ENCODE measurements at places on chromosomes 1 and 21. TPM values are rescaled to one million over a fixed set of nuclear protein-coding genes. Genes with fewer than 3 reads are reported as not detected.

Gene AADACL3
- total RNA-seq = not detected

Gene DISP1
- total RNA-seq = 4.8 TPM

DNA sequence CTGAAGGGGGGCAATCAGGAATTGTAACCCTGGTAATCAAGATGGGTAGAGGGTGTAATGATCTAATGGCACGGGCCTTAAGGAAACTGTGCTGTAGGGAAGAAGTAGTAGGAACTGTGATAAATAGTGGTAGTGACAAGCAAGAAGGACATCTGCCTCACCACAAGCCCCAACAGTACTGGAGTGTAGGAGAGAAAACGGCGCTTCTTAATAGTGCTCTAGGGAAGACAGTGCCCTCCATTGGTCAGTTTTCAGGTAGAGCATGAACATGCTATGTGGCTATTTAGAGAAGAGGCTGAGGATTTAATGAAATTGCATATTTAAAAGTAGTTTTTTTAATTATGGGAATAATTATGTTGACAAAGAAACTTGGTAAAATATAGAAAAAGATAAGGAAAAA is 32.2 kb downstream of the SLC30A7 start:
- no peak for DNase-seq

- DNase-seq = no peak
Measured at GRCh38 chr21:45224189-45224938, 63.3 kb downstream of the POFUT2 start.

- DNase-seq = no peak
Measured at GRCh38 chr1:41925712-41926111, 7.0 kb upstream of the HIVEP3 start.
